ENCODE measurements at places on chromosomes 16 and 17.
A peak's percentile ranks its signal among the peaks of the same experiment; 100 is the strongest.

GRCh38 chr17:57502811-57503241 is 242.3 kb downstream of the CCDC182 start:
- no peak for DNase-seq

DNA sequence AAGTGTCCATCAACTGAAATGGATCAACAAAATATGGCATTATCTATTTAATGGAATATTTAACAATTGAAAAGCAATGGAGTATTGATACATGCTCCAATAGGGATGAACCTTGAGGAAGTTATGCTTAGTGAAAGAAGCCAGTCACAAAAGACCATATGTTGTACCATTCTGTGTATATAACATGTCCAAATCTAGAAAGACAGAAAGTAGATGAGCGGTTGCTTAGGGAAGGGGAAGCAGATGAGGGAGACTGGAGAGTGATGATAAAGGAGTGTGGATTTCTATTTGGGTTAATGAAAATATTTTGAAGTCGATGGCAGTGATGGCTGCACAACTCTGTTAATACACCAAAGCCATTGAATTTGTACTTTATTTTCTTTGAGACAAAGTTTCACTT is 8.5 kb upstream of the ERN1 start:
- no peak for DNase-seq

- DNase-seq: no peak
Observed at GRCh38 chr17:12928736-12929135, 89.1 kb downstream of the ELAC2 start.

DNA sequence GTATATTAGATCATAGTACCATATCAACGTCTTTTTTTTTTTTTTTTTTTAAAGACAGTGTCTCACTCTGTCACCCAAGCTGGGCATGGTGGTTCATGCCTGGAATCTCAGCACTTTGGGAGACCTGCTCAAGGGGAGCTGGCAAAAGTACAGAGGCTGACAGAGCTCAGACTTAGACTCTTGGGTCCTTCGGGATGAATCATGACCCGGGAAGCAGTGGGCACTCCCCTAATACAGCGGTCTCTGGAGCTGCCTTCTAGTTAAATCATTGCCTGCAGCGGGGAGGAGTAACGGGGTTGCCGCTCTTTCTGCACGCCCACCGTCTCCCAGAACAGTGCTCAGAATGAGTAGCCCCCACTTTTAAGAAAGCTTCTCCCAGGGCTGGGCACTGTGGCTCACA is 174.4 kb downstream of the CPPED1 start:
- DNase-seq: no peak

DNA sequence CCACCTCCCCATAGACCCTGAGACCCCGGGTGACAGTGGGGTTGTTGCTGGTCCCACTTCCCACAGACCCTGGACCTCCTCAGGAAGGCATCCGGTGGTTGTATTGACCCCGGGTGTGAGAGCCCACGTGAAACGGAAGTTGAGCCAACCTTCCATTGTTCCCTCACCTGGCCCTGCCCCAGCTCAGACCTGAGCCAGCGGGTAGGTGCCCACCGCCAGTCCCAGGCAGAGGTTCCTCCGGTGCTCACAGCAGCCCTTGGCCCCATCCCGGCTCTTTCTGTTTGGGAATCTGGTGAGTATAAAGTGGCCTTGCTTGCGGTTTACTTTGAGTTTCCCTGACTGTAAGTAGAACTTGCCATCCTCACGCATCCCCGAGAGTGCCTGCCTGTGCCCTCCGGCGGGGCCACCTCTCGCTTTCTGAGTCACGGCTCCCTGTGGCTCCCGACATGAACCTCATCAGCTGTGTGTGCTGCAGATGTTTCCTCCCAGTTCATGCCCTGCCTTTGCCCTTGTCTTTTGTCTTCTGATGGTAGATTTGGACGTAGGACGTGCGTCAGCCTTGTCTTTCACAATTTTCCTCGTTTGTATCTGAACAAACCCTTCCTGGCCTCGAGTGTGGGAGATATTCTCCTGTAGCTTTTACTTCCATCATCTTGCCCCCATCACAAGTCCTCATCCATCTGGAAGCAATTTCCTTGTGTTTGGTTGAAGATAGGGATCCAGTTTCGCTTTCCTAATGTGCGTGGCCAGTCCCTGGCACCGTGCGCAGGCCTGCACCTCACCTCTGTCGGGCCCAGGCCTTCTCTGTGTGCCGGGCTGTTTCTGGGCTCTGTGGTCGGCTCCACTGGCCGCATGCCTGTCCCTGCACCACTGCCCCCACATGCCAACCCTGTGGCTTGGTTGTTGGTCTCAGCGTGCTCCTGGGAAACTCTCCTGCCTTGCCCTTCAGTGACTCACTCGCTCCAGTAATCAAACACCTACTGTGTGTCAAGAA is 76.0 kb downstream of the METRNL start:
- DNase-seq: no peak

- DNase-seq: peak; percentile 5
Observed at GRCh38 chr16:9258423-9259051, 167.1 kb downstream of the HAPSTR1 start.

GRCh38 chr16:20409398-20410120 is at the start of gene ACSM5:
Gene ACSM5 (plus strand): TSS chr16:20409534. CDS start chr16:20411485, 1,951 bp downstream.
- no peak for DNase-seq

DNA sequence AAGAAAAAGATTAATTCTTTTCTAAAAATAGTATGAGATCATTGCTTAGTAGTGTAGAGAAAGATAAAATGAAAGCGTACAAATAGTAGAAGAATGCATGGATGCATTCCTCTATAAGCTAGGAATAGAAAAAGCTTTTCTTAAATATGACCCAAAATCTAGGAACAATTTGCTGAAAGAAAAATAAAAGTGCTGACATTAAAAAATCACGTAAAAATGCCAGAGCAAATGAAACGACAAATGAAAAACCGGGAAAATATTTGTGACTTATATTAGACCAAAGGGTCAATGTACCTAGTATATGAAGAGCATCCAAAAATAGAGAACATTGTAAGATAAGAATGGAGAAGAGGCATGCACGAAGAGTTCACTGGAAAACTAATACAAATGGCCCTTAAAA is 149.5 kb upstream of the MON1B start:
- DNase-seq: no peak

- DNase-seq: no peak
Observed at GRCh38 chr16:67148656-67149275, 2.0 kb downstream of the B3GNT9 start.

DNA sequence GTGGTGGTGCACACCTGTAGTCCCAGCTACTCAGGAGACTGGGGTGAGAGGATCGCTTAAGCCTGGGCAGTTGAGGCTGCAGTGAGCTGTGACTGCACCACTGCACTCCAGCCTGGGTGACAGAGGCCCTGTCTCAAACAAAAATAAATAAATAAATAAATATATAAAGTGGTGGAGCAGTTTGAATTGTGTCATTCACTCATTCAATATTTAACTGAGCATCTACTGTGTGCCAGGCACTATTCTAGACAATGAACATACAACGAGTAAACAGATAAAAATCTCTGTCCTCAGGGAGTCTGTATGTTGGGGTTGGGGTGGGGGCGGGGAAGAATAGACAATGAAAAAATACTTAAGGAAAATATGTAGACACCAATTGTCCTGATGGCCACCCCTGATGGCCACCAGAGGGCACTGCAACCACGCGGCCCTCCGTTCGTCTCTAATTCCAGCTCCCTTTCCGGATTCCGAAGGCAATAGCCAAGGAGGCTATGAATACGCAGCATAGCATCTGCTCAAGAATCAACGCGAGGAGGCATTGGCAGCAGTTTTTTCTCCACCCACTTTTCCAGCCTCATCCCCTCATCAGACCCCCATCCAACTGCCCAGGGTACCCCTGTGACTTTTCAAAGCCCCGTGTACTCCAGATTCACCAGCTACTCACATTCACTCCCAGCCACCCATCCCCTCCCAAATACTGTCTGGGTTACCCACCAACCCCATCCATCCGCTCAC is 21.4 kb downstream of the QPRT start:
- peak; percentile 28 for DNase-seq

GRCh38 chr16:73214825-73215677 is 167.1 kb upstream of the ZFHX3 start:
- no peak for DNase-seq

DNA sequence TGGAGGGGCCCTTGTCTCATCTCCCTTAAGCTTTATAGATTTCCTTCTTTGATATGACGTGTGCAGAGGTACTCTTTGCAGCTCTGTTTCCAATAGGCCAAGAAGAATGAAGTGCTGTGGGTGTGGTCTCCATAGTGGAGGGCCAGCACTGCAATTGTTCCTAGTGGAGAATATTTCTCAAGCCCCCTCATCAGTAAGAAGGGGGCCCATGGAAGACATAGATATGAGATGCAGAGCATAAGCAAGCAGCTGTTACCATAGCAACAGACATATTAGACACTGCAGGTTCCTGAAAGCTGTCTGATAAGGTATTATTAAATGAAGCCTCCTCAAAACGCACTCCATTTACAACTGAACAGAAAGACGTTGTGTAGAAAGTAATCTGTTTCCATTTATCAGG is 240.7 kb downstream of the ZFHX3 start:
- no peak for DNase-seq

DNA sequence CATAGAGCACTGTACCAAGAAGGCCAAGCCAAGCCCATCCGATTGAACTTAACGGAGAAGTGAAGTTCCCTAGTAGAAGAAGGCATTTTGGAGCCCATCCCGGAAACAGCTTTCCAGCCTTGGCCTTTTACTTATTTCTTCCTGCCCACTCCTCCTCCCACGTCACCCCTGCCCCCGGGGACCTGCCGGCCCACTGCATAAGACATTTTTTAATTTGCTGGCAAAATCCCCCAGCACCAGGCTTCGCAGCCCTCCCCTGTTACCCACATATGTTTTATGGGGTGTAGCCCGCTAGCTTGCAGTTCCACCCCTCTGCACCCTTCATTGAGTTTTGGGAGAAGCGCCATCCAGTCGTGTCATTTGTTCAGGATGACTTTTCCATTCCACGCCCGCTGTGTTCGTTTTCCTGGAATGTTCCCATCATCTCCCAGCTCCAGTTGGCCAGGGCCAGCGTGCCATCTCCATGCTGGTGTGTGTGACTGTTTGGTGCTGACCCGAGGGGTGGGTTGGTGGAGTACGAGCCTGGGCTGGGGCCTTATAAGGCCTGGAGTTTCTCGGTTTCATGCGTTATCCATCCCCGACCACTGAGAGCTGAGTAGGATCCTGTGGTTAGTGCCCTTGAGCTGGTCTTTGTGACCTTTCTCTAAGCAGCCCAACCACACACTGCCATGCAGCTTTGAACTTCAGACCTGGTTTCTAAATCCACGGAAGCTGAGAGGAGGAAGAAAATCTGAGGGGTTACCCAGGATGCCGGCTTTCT is 20.0 kb upstream of the TBX2 start:
- DNase-seq: no peak

DNA sequence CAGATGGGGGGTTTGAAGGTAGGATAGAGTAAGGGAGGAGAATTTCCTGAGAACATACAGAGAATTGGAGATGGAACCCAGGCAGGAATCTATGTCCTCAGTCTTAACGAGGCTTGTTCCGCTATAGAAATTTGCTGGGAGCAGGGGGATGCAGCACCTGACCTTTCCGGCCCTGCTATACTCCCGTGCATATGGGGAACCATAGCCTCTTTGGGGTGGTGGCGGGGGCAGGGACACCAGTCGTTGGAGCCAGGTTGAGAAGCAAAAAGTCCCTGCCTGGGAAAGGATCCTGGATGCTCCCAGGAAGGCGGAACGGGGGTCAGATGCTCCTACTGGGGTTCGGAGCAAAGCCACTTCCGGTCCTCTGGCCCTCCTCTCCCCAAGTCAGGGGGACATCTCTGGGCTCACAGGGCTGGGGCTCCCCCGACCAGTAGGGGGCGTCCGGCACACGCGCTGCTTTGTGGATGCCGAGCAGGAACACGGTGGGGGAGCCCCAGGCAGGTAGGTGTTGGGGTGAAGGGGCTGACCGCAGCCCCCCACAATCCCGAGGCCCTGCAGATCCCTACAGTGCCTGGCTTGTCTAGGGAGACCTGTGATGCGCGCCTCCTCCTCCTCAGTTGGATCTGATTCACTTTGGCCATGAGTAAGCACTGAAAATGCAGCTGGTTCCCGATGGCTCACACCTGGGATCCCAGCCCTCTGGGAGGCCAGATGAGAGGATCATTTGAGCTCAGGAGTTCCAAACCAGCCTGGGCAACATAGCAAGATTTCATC is 15.5 kb upstream of the TFAP4 start:
- peak; percentile 55 for DNase-seq

DNA sequence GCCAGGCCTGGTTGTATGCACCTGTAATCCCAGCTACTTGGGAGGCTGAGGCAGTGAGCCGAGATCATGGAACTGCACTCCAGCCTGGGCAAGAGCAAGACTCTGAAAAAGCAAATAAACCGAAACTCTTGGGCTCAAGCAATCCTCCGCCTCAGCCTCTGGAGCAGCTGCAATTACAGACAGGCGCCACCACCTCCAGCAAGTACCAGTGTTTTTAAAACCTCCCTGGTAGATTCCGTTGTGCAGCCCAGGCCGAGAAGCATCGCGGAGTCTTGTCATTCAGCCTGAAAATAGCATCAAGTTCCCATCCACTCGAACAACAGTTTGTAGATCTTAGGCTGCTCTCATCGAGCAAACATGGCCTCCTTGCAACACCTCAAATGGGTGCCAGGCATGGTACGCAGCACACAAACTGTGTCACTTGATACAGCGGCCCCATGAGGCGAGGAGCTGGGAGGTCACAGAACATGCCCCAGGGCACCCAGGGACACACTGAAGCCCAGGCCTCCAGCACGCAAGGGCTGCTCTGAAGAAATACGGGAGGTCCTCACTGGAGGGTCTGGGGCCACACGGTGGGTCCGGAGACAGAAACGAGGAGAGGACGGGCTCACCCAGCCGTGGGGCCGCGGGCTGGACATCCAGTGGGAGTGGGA is 18.1 kb downstream of the TMC6 start:
- no peak for DNase-seq

GRCh38 chr17:44263345-44263902 is 4.5 kb downstream of the SLC4A1 start:
- no peak for DNase-seq
